Stimulated activated CD8-positive, alpha-beta memory T cell treated with anti-CD3 and anti-CD28 coated beads, Interleukin-4, amount 100 ng/mL, for 1 hour (primary cell): ENCODE measurements at places on chromosomes 6 and 20.

DNA sequence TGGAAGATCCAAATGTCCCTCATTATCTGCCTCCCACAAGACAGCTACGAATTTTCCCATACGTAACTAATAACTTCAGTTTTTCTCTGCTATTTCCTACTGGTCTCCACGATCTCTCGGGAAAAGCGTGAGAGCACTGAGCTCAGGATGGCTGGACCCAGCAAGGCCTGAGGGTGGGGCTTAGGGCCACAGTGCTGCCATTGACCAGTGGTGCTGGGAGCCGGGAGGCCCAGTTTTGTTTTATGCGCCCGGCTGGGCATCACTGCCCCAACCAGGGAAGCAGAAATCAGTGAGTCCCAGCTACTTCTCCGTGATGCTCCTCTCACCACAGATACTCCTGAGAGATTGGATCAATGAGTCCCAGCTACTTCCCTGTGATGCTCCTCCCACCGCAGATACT, 238.4 kb downstream of the LY86 start:
- no peak for DNase-seq

DNA sequence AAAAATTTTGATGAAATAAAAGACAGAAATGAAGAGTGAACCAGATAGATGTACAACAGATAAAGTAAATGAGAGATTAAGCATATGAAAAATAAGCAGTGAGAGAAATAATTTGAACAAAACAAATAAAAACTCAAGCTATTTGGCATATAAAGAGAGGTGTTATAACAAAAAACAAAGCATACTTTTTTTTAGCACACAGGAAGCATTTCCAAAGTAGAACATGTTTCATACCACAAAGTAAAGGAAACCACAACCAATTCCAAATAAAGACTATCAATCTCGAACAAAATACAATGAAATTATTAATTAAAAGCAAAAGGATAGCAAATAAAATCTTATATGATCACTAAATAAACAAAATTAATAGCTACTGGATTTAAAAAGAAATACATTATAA, 6.8 kb downstream of the THEMIS start:
- DNase-seq, result no peak

DNA sequence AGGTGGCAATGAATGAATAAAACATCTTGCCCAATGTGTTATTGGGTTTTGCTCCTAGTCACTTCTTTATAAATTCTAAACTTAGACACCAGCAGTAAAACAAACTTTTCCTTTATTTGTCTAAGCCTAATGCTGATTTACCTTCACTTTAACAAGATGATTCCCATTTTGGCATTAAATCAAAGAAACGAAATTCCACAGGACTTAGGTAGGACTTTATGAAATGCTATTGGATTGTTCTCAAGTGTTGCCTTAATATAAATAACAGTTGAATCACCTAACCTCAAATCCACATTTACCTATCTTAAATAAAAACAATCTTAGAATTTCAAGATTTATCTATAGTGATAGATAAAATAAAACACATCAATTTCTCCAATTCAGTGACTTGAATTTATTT, 831.8 kb downstream of the EPHA7 start:
- DNase-seq, result no peak

GRCh38 chr6:37058084-37058586, 52.7 kb downstream of the FGD2 start:
- no peak for DNase-seq

DNA sequence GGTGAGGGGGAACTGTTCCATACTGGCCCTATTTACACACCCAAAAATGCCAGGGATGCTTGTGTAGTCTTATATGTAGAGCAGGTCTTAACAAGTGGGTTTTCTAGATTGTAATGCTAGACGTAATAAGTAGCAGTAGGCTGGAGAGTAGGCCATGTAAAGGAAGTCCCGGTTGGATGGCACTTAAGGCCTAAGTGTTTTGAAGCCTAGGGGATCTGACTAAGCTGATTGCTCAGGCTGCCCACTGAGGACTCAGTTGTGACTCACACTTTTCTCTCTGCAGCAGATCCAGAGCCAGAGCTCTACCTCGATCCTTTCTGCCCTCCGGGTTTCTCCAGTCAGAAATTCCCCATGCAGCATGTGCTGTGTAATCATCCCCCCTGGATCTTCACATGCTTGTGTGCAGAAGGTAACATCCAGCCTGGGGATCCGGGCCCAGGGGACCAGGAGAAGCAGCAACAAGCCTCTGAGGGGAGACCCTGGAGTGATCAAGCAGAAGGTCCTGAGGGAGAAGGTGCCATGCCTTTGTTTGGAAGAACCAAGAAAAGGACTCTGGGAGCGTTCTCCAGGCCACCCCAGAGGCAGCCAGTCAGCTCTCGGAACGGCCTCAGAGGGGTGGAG, 26.6 kb downstream of the ZNF133 start:
- DNase-seq, result no peak

DNA sequence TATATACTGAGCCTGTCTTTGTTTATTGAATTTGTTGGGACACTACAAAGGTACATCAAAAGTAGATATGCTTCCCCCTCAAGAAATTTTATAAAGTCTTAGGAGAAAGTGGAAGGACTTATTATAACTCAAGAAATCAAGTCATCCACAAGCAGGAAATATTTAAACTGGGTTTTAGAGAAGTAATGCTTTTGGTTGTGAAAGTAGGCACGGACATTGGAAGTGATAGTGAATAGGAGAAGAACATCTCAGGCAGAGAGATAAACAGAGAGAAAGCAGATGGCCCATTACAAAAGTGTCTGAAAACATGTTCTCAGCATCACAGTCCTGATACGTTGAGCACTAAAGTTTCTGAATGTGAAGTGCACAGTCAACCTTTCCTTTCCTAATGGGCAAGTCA, 415.6 kb upstream of the RNF217 start:
- DNase-seq, result no peak

DNA sequence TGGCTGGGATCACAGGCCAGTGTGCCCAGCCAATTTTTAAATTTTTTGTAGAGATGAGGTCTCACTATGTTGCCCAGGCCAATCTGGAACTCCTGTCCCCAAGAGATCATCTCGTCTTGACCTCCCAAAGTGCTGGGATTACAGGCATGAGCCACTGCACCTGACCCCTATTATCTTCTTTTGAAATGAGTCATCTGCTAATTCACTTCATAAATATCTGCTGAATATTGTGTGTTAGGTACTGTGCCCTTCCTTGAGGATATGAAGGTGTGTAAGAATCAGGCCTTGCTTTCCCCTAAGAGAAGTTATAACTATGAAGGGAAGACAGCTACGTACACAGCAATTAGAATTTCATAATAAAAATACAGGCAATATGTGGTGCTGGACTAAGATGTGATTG, 8.2 kb downstream of the ATRN start:
- DNase-seq, result no peak
